ENCODE measurements at places on chromosomes 4 and X.

DNA sequence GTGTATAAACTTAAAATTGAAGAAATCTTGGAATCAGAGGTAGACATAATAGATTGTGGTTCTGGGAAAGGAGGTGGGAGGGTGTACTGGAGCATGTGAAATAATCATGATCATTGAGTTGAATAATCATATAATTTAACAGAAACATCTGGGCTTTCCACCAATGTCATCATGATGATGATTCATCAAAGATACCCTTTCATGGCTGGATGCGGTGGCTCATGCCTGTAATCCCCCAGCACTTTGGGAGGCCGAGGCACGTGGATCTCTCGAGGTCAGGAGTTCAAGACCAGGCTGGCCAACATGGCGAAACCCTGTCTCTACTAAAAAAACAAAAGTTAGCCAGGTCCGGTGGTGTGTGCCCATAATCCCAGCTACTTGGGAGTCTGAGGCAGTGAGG lies 6.7 kb upstream of the RUFY3 start:
- no peak for DNase-seq

GRCh38 chrX:129790146-129790545 lies 10.4 kb downstream of the SASH3 start:
- DNase-seq = no peak

GRCh38 chrX:129760981-129761380 lies 18.8 kb upstream of the SASH3 start:
- DNase-seq = no peak

DNA sequence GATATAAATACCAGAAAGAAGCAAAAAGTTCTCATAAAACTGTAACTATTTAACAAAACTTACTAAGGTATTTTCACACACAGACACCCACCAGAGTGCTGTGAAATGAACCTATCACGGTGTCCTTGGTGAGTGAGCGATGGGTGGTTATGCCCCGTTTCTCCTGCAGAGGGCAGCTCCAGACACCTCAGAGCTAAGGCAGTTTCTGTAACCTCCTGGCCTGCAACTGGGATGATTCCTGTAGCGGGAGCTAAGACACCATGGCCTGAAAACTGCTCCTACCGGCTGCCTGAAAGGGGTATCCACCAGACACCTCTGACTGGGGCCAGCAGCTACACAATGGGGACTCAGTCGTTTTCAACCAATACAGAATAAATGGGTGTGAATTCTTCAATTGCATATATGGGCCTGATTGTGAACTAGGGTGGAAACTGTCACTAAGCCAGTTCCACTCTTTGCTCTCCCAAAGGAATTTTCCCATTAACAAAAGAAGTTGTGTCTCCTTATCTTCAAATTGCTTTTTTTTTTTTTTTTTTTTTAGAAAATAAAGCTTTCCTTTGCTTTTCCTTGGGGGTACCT lies 2375.8 kb upstream of the TENM3 start:
- no peak for DNase-seq

All from activated naive CD4-positive, alpha-beta T cell treated with anti-CD3 and anti-CD28 coated beads, Interleukin-2, amount 50 U/mL, for 16 hours (primary cell).